ENCODE measurements at places on chromosomes 5 and 9.

DNA sequence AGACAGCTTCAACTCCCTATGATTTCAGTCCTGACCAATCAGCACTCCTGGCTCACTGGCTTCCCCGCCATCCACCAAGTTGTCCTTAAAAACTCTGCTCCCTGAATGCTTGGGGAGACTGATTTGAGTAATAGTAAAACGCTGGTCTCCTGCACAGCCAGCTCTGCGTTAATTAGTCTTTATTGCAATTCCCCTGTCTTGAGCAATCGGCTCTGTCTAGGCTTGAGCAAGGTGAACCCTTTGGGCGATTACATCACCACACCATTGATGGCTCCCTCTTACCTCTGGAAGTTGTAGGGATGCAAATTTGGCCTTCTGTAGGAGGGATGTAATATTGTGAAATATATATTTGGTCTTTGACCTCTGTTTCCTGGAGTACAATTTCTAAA lies 2.9 kb upstream of the SLC23A1 start:
- DNase-seq = no peak

DNA sequence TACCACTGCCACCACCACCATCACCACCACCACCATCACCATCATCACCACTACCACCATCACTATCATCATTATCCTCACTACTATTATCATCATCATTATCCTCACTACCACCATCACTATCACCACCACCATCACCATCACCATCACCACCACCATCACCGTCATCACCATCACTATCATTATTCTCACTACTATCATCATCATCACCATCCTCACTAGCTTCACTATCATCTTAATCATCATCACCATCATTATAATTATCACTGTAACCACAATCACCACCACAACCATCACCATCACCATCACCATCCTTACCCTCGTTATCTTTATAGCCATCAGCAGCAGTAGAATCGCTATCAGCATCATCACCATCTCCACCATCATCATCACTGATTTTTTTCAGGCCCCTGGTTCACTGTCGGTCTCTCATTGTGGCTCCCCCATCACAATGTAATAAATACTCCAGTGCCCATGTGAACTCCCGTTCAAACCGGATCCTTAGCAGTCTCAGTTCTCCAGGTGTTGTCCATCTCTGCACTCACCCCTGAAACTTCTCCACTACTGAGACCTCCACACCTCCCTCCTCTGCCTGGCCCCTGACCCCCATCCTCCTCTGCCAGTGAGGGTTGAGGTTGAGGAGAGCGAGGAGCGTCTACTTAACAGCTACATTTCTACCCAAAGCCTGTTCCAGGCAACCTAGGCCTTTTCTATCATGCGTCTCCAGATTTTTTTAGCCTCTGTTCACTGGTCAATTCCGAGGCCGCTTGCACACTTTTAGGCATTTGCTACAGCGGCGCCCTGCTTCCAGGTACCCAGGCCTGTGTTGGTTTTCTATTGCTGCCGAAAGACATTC lies 238.2 kb downstream of the PBX3 start:
- DNase-seq = no peak

DNA sequence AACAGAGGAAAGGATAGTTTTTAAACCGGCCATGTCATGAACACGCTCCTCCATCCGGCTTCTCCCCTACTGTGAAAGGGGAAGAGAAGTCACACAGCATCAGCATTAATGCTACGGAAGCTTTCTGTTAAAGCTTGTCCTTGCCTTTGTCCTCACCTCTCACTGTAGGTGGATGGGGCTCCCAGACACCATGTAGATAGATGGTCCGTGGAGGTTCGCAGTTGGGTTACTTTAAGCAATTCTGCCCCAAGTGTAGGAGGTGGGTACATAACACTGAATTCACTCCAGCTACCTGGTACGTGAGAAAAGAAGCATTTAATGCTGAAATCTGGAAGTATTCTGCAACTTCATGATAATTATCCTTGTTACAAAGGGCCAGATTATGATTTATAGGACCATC lies 165.8 kb downstream of the BAAT start:
- DNase-seq = no peak

GRCh38 chr5:109566361-109566760 lies 123.4 kb upstream of the MAN2A1 start:
- no peak for DNase-seq

GRCh38 chr9:135461936-135462335 lies 17.6 kb upstream of the PPP1R26 start:
- no peak for DNase-seq

DNA sequence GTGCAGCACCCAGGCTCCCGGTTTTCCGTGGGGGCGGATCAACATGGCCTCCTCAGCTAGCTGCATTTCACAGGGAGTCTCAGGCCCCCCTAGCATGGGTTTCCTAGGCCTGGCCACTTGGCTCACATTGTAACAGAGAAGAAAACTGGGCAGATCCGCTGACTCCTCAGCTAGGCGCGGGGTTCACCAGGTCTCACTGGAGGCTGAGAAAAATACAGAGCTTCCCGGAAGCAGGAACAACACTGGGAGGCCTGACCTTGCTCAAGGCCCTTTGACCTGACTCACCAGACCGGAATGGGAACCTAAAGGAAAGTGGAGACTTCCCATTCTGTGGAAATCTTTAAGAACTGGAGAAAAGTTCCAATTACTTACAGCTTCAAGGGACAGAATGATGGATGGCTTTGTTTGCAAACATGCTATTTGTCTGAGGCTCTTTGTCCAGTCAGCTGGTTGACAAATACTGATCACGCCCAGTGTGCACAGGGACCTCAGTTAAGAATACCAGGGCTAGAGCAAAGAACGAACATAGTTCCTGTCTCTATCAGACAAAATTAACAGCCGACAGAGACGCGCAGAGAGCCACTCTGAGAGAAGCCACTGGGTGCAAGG lies 88.7 kb upstream of the LRRTM2 start:
- DNase-seq = no peak

GRCh38 chr9:87853302-87853701 lies 29.4 kb upstream of the SPATA31E1 start:
- no peak for DNase-seq

GRCh38 chr5:135445306-135445985 lies 1.7 kb downstream of the DCANP1 start:
- no peak for DNase-seq

DNA sequence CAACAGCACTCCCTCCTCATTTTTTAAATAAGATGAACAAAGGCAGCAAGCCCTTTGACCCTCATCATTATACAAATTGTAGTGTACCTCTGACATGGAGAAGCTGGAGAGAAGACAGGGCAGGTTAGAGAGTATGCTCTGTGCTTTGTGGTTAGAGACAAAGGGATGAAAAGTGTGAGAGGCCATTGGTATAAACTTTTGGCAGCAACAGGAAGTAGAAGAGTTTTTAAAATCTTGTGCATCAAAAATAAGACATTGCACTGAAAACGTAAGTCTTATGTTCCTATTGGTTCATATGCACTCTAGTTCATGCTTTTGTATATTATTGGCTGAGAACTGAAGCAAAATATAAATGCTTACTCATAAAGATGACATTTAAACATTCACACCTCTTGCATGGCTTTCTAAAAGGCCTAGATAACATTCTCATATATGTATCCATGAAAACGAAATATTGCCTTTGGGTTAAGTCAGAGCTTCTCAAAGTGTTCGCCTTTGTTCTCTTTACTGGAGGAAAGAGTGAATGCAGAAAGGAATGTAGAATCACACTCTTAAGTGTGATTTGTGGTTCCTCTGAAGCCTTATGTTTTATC lies 158.0 kb downstream of the PALM2AKAP2 start:
- DNase-seq = no peak

GRCh38 chr9:93463638-93464248 lies 10.4 kb upstream of the FAM120AOS start:
- no peak for DNase-seq

DNA sequence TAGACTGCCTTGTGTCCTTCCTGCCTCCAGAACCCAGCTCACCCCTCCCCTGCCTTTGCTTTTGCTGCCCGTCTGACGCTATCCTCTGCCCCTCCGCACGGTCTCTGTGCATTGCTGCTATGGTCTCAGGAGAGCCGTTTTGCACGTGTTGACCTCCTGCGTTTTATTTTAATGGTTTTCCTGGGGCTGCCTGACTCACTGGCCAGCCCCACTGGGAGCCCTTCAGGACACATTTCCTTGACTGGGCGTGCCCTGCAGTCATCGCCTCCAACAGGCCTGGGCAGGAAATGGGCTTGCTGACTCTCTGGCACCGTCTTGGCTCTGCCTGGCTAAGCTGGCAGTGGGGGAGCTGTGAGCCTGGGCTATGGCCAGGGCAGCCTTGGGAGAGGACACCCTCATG lies 17.9 kb upstream of the ASS1 start:
- DNase-seq = no peak

GRCh38 chr5:54859316-54859715 lies 126.1 kb downstream of the ESM1 start:
- no peak for DNase-seq

DNA sequence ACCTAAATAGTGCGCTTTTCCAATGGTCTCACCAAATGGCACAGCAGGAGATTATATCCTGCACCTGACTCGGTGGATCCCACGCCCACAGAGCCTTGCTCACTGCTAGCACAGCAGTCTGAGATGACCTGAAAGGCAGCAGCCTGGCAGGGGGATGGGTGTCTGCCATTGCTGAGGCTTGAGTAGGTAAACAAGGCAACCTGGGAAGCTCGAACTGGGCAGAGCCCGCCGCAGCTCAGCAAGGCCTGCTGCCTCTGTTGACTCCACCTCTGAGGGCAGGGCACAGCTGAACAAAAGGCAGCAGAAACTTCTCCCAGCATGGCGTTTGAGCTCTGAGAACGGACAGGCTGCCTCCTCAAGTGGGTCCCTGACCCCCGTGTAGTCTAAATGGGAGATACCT lies 18.1 kb upstream of the ABLIM3 start:
- no peak for DNase-seq

DNA sequence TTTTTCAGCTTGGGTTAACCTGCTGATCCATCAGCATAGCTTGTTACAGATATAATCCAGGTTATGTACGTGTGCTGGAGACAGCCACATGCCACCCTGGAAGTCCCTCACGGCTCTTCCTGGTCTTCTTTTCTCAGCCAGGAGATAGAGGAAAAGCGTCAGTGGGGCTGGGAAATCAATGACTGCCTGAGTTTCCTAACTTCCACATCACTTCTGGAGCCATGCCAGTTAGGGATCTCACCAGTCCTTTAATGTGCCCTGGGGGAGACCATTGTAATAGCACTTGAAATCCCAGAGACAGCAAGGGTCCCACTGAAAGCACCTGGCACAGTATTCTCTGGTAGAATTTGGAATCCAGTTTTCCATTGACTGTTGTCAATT lies 29.2 kb downstream of the ANXA2R start:
- DNase-seq = no peak

- no peak for DNase-seq
These were observed 151.0 kb downstream of the PCSK1 start for GRCh38 chr5:96282020-96282419.

GRCh38 chr5:27855491-27855890 lies 817.1 kb upstream of the CDH9 start:
- DNase-seq = no peak

DNA sequence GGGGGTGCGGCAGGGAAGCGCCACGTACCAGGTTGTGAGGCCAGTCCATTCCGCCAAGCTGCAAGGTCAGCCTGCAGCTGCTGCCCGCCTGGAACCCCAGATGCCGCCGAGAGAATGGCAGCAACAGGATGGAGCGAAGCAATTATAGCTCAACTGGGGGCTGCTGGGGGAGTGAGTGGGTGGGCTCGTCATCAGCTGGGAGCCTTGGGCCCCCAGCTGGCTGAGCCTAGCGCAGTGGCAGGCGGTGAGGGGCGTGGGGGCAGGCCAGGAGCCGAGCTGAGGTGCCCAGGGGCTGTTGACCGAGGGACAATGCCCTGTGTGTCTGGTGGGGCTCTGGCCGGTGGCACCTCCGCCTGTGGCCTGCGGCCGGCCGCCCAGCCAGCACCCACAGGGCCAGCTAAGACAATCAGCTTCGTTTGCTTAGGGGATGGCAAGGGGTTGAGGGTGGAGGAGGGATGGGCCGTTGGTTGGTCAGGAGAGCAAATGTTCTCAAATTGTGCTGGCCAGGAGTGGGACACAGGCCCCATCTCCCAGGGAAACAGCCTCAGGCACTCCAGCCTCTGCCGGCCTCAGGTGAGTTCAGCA lies at the start of gene IL17B:
Gene IL17B, minus strand, starts transcription at position 116 of the 585 bp plus-strand sequence. Its CDS starts 67 bp downstream, at position 49.
- no peak for DNase-seq

DNA sequence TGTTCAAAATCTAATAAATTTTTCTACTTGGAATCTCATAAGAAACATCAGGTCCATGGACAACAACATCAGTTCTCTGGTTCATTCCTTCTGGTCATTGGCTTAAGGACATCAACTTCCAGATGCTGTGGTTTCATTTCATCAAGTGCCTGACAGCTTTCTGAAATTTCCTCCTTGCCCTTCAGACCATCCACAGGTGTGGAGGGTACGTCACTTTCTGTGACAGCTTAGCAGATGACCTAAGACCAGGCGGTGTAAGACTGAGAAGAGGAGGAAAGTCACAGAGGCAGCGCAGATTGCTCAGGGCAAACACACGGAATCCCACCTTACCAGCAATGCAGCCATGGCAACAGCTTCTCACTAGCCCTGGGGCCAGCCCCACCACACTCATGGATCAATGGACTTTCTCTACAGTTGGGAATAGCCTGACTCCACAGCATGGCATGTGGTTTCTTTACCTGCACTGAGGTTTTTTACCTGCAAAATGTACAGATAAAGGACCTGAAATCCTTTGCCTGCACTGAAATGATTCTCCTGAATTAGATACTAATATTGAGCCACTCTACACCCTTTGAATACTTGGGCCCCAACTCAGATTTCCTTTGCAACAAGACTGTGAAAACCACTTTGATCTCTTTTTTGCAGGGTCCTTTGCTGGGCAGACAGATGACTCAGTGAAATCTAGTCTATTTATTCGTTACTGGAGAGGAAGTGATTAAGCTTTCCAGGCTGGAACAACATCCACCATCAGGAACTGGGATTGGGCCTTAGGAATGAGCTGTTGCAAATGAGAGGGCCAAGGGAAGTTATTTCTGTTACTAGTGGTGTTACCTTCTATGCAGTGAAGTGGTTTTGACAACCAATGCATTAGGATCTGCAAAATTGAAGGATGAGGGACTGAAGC lies 26.9 kb downstream of the TICAM2 start:
- no peak for DNase-seq

- DNase-seq = no peak
These were observed 49.7 kb upstream of the PLEKHG4B start for GRCh38 chr5:42250-42649.

DNA sequence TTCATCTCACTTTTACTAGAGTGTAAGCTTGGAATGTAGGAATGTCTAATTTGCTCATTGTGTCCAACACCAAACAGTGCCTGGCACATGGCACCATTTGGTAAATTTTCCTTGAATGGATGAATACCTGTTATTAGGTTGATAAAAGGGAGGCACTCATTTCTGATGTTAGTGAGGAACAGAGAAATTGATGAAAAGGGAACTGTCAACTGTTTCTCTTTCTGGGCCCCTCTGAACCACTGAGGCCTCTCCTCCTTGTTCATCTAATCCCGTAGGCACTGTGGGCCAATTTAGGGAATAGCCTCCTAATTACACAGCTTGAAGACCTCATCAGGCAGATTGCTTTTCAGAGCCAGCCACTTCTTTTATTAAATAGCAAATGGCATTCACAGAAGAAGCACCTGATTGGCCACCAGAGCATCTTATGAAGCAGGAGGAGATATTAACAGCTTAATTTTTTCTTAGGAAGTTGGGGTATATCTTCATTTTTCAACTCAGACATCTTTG lies 22.6 kb downstream of the MRRF start:
- DNase-seq = no peak

Data from stimulated activated CD8-positive, alpha-beta memory T cell treated with anti-CD3 and anti-CD28 coated beads, Interleukin-7, amount 100 ng/mL, for 1 hour (primary cell).